Smooth muscle cell of trachea (primary cell): ENCODE measurements at places on chromosomes 5 and 9. TPM values are rescaled to one million over a fixed set of nuclear protein-coding genes. Genes with fewer than 3 reads are reported as not detected.

IFNK gene
- total RNA-seq: not detected in 2 replicates

TTC23L gene
- under 0.01 and 0.87 TPM in 2 replicates for total RNA-seq

CDC20B gene
- under 0.01 TPM in 1 of 2 replicates, not detected in the other for total RNA-seq

SCGB3A1 gene
- total RNA-seq: not detected in 2 replicates

IFNA10 gene
- total RNA-seq: not detected in 2 replicates

SOWAHA gene
- 0.15 and 0.17 TPM in 2 replicates for total RNA-seq

GABRA1 gene
- not detected in 2 replicates for total RNA-seq

SUB1 gene
- 148 and 427 TPM in 2 replicates for total RNA-seq

INSL6 gene
- not detected in 2 replicates for total RNA-seq

IFNA21 gene
- not detected in 2 replicates for total RNA-seq

GPR21 gene
- total RNA-seq: 0.17 and 1.0 TPM in 2 replicates

ZNF366 gene
- total RNA-seq: under 0.01 TPM in 1 of 2 replicates, not detected in the other

C7 gene
- total RNA-seq: 0.15 and 0.83 TPM in 2 replicates

SPINK7 gene
- total RNA-seq: not detected in 2 replicates
